ENCODE measurements at places on chromosomes 3 and 15. TPM values are rescaled to one million over a fixed set of nuclear protein-coding genes. Genes with fewer than 3 reads are reported as not detected.

- no peaks in the 10 kb centered on the region for H3K36me3 ChIP-seq
- H3K27ac ChIP-seq, result no peak overlapping the region
- DNase-seq, result no peak
Measured at GRCh38 chr3:28067014-28067413, 174.4 kb upstream of the CMC1 start.

DNA sequence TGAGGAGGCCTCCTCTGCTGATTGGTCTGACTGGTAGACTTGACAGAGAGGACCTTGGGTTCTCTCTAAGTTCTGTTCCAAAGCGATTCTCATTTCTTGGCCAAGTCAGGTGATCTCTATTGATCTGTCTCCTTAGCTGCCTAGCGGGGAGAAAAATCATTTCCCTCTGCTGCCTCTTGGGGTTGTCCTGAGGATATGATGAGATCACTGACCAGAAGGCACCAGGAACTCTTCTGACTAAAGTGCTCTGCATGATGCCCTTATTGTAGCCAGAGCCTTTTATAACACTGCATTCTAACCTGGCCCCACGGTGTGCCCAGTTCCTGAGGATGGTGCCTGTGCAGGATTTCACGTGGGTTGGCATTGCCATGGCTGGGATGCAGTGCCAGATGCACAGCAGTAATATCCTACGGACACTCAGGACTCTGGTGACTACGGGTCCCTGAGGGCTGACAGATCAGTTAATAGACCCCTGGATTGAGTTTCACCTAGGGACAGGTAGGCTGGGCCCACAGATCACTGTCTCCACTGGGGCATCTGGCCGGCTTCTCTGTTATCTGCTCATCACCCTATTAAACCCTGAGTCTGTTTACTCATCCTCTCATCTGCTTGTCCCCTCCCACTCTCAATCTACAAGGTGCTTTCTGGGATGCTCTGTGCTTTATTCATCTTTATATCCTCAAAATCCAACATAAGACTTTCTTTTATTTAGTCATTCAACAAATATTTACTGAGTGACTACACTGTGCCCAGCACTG lies 3.9 kb upstream of the HEG1 start:
- DNase-seq, result no peak
- H3K4me3 ChIP-seq, result no peak overlapping the region
- H3K36me3 ChIP-seq, result no peaks in the 10 kb centered on the region
- H3K4me1 ChIP-seq, result peaks cover 9% of the 10 kb centered on the region
- H3K27ac ChIP-seq, result no peak overlapping the region
- H3K27me3 ChIP-seq, result peaks cover 4% of the 10 kb centered on the region

The SCG5 gene
- 1.7 TPM for total RNA-seq

The LXN gene
- 6.6 TPM for total RNA-seq

GRCh38 chr3:10391391-10391790 lies 70.5 kb upstream of the SEC13 start:
- H3K4me1 ChIP-seq, result peaks cover 83% of the 10 kb centered on the region
- peak; percentile 8 for DNase-seq
- no peak overlapping the region for H3K4me3 ChIP-seq
- peak overlapping the region; percentile 37 for H3K27ac ChIP-seq

The DISP2 gene
- total RNA-seq, result 0.22 TPM
